ENCODE measurements at places on chromosomes 3 and 15. TPM values are rescaled to one million over a fixed set of nuclear protein-coding genes. Genes with fewer than 3 reads are reported as not detected.

GRCh38 chr3:24272875-24273274 lies 221.8 kb downstream of the THRB start:
- no peak for DNase-seq

DNA sequence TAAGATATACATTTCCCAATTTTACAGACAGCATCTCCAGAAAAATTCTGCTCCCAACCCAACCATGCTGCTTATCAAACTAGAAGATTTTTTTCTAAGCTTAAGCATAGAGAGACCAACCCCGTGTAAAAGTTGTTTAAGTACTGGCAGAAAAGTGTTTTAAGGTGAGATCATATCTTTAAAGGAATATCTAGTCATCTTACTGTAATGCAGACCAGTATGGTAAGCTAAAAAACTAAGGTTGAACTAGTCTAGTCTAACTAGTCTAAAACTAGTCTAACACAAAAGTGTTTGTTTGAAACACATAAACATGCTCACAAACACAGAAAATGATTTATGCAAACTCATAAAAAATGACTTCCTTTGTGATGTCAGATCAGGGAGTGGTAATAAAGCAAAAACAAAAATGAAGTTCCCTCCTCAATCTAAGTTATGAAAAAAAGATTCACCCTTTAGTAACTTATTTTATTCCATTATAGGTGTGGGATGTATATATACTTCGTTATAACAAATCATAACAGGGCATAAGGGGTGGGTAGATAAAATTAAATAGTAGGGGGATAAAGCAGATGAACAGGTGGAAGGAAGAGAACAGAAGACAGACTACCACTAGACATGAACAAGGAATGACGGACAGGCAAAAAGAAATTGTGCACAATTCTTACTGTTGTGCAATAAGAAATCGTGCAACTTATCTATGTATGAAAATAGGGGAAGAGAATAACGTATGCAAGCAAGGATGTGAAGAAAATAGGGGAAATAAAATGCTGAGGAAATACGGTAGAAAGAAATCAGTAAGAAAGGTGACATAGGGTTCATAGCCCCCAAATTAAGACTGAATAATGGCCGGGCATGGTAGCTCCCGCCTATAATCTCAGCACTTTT lies 10.0 kb downstream of the MYO5A start:
- DNase-seq: no peak

DNA sequence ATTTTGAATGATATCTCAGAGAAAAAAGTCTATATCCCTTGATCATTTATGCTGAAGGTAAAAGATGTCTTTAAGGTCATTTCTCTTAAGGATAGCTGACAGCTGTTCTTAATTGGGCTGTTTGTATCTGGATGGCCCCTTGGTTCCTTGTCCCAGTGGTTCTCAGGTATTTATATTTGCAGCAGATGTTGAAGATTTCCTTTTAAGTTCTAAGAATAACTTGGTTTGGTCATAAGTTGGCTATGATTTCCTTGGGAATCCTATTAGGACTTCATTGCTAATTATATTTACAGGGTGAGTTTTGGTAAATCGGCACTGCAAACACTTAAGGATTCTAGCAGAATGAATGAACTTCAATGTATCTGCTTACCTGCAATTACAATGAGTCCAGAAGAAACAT lies 460.4 kb upstream of the SGO1 start:
- DNase-seq: peak; percentile 49

DNA sequence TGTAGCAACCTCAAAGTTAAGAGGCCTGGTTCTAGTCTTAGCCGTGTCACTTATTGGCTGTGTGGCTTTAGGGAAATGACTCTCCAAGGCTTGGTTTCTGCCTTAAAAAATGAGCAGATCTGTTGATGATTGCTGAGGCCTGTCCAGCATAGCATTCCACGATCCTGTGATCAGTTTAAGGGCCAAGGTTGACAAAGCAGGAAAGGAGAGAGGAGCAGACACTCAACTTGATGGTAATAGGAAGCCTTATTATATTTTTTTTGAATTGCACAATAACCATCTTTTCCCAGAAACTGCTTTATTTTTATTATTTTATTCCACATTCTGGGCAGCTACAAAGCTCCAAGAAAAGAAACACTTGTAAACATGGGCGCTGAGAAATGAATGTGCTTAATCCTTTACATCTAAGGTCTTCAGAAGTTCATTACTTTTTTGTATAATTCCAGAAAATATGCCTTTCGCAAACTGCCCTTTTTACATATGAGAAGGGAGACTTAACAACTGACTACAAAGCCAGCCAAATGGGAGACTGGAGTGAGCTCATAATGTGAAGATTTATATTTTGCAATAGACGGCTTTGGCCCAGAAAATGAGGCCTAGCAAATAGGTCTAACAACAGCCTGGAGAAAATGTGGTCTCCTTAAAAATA lies 241.0 kb downstream of the ATP8B4 start:
- peak; percentile 34 for DNase-seq

GRCh38 chr15:39435244-39435643 lies 145.6 kb upstream of the THBS1 start:
- no peak for DNase-seq

CHRNB4 gene
- polyA plus RNA-seq: not detected

- DNase-seq: no peak
Measured at GRCh38 chr3:128486681-128487537, 6.1 kb downstream of the GATA2 start.

- DNase-seq: no peak
Measured at GRCh38 chr15:68421115-68421551, 10.8 kb downstream of the ITGA11 start.

GRCh38 chr3:122921791-122922651 lies 105.5 kb downstream of the SEMA5B start:
- DNase-seq: no peak

All from BJ (cell line).